ENCODE measurements at places on chromosomes 4 and X. TPM values are rescaled to one million over a fixed set of nuclear protein-coding genes. Genes with fewer than 3 reads are reported as not detected.

DNA sequence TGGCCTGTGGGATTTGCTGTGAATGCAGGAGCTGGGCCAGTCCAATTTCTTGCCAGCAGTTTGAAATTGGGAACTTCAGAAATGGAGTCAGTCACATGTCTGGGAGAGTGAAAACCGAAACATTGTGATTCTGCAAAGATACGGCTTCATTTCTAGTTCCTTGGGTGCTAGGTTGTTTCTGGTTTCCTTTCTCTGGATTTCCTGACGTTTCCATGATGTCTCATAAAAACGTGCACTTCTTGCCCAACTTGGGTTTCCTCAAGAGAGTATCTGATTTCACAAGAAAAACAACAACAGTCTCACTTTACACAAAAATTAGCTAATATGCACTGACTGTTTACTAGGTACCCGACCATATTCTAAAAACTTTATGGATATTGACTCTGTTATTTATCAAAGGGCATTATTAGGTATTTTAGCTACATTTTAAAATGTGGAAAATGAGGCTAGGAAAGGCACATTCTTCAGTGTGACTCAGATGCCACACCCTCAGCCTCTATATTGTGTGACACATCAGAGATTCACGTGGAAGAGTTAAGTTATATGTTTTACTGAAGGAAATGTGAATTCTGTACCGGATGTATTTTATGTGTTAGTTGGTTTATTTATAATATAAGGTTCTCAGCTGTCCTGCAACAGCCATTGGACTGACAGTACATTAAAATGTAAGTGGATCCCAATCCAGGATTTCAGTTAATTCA lies 225.0 kb upstream of the PUDP start:
- no peak for DNase-seq

DNA sequence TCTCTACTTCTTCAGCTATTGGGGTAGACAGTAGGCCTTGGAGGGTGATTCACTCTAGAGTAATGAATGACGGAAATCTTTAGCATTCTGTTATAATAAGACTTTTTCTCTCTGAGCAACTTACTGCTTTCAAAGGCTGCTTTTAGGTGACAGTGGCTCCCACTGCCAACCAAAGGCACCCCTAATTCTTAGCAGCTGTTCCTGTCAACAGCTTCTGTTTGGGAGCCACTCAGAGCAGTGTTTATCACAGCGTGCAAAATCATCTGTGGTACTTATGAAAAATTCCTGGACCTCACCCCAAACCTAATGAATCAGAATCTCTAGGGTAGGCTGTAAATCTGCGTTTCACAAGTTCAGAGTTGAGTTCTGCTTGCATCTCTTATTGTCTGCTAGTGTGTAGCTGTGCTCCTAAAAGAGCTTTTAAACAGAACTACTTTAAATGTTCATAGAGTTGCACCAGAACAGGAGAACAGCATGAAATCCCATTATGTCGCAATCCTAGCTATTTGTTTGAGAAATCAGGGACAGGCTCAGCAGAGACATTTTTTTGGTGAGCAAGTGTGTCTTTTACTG lies 52.8 kb upstream of the POU4F2 start:
- no peak for DNase-seq

- no peak for DNase-seq
Measured at GRCh38 chrX:54920610-54921426, at the start of gene TRO. Gene TRO (plus strand): TSS chrX:54920824. CDS start chrX:54922247, 1,423 bp downstream.

GRCh38 chr4:56247646-56248045 lies 139.6 kb downstream of the AASDH start:
- no peak for DNase-seq

DNA sequence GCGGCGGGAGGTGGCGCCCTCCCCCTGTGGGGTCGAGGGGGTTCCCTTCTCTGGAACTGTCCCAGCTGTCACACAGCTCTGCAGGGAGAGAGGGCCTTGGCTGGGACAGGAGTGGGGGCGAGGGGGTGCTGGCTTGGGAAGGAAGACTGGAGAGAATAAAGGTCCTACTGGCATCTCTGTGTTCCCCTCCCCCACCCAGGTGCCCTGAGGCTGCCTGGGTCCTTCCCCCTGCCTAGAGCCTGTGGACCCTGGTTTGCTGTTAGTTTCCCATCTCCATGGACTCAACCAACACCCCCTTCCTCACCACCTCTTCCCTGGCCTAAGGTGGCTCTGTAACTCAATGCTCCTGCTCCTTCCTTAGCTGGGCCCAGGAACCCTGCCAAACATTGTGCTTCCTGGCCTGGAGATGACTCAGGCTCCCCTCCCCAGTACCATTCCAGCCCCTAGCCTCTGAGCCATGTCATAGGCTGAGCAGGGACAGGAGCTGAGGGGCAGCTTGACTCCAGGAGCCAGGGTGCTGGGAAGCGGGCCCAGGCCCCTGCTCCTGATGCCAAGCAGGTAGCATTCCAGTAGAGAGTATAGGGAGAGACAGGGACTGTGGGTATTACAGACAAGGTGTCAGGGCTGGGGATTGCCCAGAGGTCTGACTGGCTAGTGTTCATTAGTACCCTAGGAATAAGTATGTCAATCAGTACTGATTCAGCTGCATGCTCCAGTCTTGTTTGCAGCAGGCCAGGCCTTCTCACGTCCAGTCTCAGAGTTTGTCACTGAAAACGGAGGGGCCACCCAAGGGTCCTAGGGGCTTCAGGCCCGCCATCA lies 100.7 kb downstream of the EFNB1 start:
- DNase-seq: peak; percentile 53

DNA sequence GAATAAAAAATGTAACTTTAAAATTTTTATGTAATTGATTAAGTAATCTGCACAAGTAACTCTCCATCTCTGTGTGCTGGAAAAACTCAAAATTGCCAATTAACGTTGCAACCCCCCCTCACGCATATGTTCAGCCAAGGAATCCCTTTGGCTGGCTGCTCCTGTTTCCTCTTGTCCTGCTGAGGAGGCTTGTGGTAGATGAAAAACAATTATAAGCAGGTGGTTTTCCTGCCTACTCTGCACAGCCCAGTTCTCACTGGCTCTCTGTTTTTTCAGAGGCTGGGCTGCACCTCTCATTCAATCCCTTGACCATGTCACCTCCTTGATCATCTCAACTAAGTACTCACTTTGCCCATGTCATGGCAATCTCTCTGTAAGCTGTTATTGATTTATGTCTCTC lies 1068.4 kb downstream of the ARAP2 start:
- no peak for DNase-seq

DNA sequence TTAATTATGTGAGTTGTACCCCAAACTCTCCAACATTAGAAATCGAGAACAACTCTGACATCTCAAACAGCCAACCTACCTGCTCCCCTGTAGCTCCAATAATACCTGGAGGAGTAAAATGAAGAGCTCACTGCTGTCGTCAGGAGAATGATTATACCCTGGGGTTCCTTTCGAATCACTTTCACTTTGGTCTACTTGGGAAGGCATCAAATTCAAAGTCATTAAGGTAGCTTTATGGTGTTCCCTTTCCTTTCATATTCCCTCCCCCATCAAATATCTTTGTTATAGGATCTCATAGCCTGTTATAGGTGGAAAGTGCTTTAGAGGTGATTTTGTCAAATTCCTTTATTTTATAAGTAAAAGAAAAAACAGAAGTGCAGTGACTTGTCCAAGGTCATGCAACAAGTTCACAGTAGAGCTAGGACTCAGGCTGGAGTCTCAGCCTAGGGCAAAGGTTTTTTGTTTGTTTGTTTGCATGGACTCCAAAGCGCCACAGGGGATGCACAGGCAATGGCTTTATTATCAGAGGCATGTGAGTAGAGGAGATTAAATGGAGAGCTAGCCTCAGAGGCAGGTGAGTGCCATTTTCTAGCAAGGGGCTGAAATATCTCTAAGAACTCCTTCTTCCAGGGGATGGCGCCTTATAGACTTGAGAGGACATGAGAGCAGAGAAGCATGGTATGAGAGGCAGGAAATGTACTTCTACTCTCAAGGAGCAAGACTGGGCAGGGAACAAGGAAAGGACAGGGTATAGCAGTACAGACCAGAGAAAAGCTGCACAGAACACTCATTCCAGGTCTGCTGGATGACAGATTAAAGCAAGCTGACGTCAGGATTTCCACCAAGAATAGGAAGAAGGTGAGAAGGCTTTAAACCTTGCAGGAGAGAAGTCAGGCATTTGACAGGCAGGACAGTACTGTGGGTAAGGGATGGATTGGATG lies 262.1 kb upstream of the GPC4 start:
- no peak for DNase-seq

GRCh38 chr4:120862432-120862831 lies 60.1 kb downstream of the PRDM5 start:
- DNase-seq: no peak

GRCh38 chrX:2652106-2652505 lies 39.0 kb upstream of the CD99 start:
- DNase-seq: no peak

GRCh38 chr4:139749338-139749737 lies 83.7 kb downstream of the MGST2 start:
- DNase-seq: no peak

DNA sequence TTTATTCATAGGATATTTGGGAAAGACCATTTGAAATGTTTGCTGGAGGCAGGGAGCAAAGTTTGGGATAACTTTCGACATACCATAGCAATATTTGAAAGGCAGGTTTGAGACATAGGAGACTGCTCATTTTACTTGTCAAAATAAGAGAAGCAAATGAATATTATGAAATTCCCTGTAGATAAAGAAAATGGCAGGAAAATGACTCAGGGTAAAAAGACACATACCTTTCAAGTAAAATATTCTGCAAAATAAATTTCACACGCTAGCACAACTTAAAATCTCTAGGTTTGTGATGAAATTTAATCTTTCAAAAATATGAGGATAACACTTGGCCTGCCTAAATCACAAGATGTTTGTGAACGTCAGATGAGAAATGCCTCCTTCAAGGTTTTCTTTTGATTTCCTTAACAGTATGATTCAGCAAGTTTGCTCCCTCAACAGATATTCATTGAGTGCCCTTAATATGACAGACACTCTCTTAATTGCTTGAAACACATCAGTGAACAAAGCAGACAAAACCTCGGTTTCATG lies 6.6 kb downstream of the TMEM156 start:
- no peak for DNase-seq

- no peak for DNase-seq
Measured at GRCh38 chr4:138053641-138054301, 188.4 kb downstream of the SLC7A11 start.

- no peak for DNase-seq
Measured at GRCh38 chr4:168074861-168075260, 17.5 kb upstream of the ANXA10 start.

FAM114A1 gene
- total RNA-seq: 18.7 TPM

SGCB gene
- total RNA-seq: 73.8 TPM

F9 gene
- not detected for total RNA-seq

CYTL1 gene
- total RNA-seq: 2.5 TPM

SOX3 gene
- total RNA-seq: not detected
